Anterior cingulate cortex (tissue), 58 donors: ENCODE measurements at places on chromosomes 11 and 22.

- DNase-seq, result no peak
Measured at GRCh38 chr11:18934195-18934814, 4.9 kb downstream of the MRGPRX1 start.

- no peak for DNase-seq
Measured at GRCh38 chr11:131683131-131683530, 312.7 kb downstream of the NTM start.

GRCh38 chr22:49930596-49931412 is 12.4 kb downstream of the CRELD2 start:
- peak; percentile 33 for DNase-seq

DNA sequence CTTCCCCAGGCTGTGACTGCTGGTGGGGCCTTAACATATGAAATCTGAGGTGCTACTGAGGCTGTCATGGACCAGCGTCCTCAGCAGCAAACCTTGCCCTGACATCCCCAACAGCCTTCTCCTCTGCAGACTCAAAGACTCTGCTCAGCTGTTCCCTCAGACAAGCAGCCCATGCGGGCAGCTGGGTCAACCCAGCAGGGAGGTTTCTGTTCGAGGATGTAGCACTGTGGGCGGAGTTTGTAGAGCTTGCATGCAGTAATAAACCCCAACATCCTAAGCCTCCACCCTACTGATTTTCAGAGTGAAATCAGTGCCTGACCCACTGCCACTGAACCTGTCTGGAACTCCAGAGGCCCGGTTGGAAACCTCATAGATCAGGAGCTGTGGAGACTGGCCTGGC is 88.8 kb upstream of the XKR3 start:
- DNase-seq, result no peak

DNA sequence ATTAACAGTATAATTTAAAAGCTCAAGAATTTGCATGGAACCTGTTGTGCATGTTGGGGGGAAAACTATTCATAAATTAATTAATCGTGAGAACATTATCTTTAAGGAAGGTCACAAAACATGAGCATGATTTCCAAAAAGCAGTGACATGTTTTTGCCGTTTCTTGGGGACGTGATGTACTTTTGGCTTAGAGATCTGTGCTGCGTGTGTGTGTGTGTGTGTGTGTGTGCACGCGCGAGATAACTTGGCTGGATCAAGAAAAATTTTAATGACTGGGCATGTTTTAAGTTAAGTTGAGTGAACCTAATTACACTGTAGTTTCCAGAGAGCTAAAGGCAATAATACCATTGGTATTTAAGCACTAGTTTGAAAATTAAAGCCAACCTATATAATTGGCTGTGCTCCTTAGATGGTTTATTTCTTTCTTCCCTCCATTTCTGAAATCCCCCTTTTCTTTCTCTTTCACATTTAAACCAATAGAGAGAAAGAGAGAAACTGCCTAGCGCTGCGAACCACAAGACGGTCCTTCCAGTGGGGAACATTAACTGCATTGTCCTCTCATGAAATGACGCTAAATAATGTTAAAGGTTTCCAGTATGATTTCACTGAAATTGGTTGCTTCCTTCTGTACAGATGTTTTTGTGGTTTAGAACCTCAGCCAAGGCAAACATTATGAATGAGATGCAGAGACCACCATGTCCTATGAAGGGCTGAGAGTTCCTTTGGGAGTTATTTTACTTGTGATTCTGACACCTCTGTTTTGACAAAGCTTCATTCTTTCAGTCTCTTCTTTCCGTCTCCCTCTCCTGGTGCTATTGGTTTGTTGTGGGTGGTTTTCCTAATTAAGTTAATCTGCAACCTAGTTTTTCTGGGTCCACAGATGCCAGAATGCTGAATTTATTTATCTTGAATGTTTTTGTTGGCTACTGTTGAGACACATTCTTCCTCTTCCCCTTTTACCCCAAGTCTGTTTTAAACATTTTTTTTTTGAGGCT is 51.7 kb downstream of the ZBTB16 start:
- no peak for DNase-seq

DNA sequence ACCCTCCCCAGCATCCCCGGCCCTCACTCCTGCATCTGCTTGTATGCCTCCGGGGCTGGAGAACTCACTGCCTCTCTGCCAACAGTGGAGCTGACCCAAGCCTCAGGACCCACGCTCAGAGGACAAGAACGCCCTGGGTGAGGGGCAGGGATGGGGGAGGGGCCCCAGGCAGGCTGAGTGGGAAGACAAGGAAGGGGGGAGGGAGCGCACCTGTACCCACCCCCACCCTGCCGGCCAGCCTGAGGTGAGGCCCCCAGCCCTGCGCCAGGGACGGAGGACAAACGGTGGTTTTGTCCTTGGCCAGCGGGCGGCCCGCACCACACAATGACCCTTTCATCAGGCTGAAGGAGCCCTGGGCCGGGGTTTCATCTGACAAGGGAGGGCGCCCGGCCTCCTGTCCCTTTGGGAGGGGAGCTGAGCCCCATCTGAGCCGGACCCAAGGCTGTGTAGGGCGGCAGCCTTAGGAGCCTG is 10.0 kb downstream of the WNT7B start:
- DNase-seq, result no peak

DNA sequence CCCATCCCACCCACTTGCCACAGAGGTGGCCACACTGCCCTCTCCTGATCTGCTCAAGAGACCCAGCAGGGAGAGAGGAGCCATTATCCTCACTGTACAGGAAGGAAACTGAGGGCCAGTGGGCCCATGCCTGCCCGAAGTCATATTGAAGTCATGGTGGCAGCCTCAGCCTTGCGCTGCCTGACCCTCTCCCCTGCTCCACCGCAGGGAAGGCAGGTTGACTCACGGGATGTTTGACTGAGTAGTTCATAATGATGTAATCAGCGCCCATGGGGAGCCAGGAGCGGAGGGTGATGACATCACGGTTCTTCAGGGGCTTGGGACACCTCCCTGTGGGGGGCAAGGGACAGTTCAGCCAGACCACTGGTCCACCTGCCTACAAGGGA is 6.1 kb upstream of the ARAP1 start:
- no peak for DNase-seq

GRCh38 chr22:28629420-28630176 is 50.0 kb downstream of the TTC28 start:
- DNase-seq, result no peak

DNA sequence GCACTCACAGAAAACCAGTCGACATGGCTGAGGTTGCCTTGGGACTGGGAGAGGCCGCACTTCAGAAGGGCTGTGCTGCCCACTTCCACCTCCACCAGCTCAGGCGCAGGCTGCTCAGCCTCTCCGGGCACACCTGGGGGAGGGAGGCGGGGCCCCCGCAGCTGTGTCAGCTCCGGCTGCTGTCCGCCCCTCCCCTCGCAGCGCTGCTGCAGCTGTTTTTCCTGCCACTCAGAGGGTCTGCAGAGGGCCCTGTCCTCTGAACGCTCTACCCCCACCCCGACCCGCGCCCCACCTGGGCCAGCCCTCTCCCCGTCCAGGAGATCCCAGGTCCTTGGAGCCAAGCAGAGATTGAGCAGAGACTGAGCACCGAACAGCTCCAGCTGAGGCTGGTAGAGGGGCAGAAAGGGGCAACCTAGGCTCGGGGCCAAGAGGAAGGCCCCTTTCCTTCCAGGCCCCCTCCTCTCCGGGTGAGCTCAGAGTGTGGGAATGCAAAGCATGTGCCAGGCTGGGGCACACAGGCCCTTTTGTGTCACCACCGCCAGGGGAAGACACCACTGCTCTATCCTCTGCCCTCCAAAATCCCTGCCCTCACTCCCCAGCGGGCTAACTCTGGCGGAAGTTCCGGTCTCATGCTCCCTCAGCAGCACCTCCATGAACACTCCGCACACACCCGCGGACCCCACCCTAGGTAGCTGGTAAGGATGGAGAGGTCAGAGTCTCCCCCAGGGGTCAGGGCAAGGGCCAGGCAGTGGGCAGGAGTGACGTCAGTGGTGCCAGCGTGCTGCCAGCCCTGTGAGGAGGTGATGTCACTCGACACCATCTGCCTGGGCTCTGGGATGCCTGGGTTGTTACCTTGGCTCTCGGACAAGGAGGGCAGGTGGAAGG is 1.6 kb downstream of the MCAM start:
- DNase-seq, result peak; percentile 82

DNA sequence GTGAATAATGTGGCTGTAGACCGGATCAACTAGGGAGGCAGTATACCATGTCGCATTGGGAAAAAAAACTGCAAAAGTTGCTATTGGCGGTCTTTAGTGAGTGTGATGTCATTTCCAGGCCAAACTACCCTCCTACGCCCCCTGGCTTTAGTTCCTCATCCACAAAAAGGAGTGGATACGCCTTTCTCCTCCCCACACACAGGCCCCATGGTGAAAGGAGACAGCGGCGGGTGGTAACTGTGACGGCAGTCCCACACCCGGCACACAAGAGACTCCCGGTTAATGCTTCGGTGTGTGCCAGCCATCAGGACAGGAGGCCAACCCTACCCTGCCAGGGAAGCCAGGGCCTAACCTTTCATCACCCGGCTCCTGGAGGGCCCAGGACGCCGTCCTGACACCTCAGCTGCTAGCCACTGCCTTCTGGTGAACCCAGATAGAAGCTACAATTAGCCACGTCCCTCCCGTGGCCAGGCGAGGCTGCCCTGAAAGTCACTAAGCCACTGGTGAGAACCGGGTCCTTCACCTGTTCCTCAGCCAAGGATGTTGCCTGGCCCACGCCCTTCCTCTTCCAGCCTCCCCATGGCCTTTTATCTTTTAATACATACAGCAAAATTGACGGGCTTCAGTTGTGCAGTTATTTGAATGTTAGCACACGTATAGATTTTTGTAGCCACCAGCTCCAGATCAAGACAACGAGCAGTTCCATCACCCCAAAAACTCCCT is 10.8 kb downstream of the TP53I11 start:
- DNase-seq, result no peak

DNA sequence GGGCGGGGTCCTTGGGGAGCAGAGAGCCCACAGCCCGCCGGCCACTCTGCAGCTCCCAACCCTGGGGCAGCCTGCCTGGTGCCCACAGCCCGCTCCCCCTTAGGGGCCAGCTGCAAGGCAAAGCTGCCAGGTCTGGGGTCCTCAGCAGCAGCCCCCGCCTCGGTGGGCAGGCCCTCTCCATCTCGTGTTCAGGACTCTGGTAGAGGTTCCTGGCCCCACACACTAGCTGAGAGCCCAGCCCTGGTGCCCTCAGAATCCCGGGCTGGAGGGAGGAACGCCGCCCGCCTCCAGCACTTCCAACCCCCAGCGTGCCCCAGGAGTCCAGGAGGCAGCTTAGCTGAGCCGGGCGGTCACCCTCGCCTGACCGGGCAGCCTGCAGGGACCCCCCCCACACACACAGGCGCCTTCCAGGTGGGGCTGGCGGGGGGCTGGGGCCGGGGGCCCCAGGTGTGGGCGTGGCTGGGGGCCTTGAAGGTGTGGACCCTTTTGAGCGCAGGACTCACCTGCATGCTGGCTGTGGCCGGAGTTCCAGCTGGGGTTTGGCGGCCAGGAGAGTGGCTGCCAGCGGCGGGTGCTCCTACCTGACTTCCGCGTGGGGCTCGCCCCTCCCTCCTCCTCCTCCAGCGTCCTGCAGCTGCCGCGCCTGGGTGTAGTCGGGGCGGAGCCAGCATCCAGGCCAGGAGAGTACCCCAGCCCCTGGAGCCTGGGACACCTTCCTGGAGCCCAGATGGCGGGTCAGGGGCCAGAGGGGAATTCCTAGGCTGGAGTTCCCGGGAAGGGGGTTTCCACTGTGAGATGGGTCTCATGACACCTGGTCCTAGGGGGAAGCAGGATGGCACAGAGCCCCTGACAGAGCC is at the start of gene ANO9:
ANO9 (minus strand) TSS at position 594 of the 857 bp plus-strand sequence; CDS start at position 509, 85 bp downstream.
- DNase-seq, result no peak

GRCh38 chr11:125903711-125904659 is at the start of gene DDX25:
TSS of gene DDX25 (plus strand) at chr11:125904508. CDS start at chr11:125904518, 10 bp downstream.
- DNase-seq, result peak; percentile 74

DNA sequence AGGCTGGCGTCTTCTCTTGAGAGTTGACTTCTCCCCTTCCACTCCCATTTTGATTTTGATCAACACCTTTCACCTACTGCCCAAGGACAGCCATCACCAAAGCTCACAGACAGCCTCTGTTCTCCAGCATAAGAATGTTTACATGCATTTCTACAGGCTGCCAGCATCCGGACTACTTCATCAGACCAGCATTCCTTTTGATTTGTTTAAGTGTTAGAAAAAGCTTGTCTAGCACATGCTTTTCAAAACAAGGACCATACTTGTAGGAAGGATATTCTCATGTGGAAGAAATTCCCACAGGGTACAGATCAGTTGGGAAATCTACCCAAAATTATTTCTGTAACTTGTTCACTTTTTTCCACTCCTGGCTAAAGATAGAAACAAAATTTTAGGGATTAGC is 6.2 kb upstream of the KCNA4 start:
- DNase-seq, result no peak

- DNase-seq, result no peak
Measured at GRCh38 chr11:331358-332060, 10.8 kb upstream of the IFITM3 start.

DNA sequence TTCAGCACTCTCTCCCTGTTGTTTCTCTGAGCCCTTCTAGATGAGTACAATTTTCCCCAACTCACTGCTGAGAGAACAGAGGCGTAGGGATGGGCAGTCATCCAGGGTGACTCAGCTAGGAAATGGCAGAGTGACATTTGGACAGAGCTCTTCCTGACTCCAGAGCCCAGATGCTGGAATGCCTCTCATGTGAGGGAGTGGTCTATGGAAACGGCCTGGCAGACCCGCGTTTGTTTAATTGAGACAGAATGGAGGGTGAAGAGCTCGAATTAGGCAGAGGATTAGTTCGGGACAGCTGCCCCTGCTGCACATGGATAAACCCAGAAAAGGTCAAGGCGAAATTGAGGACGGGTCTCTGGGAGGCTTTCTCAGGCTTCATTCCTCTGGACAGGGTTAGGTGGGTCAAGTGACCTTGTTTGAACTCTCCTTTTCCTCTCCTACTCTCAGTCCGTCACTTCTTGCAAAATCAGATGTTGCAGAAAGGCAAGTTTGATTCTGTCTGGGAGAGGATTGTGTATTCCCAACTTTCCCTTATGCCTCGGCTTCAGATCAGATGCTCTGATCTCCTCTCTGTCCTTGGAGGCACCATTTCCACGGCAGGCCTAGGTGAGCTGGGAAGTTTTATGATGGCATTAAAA is 7.6 kb upstream of the LMO2 start:
- DNase-seq, result peak; percentile 38

- DNase-seq, result no peak
Measured at GRCh38 chr11:57527056-57527631, 3.4 kb downstream of the TIMM10 start.

DNA sequence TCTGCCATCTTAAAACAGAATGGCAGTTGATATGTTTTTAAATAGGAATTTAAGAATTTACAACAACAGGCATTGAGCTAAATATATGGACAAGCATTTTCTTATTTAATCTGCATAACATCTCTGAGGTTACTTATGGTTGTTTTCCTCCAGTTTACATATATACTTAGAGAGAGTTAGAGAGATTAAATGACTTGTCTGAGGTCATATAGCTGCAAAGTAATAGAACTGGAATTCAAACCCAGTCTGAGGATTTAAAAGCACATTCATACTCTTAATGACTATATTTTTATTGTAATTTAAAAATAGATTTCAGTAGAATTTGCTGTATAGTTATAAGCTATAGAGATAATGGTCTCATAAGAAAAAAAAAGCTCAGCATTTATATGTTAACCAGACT is 81.4 kb upstream of the GRIK4 start:
- no peak for DNase-seq

GRCh38 chr11:111406589-111406988 is 27.5 kb upstream of the POU2AF1 start:
- DNase-seq, result no peak

- no peak for DNase-seq
Measured at GRCh38 chr11:12792590-12792989, 118.4 kb downstream of the TEAD1 start.
